ENCODE measurements at places on chromosomes 7 and 10. TPM values are rescaled to one million over a fixed set of nuclear protein-coding genes. Genes with fewer than 3 reads are reported as not detected.

DNA sequence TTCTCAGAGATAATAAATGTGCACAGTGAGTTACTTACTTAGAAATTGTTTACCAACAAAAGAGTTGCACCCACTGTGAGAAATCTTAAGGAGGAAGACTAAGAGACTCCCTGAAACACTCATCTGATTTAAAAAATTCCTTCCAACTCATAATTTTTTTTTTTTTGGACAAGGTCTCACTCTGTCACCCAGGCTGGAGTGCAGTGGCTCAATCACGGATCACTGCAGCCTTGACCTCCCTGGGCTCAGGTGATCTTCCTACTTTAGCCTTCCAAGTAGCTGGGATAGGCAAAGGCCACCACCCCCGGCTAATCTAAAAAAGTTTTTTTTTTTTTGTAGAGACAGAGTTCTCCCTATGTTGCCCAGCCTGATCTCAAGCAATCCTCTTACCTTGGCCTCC lies 36.0 kb downstream of the MALSU1 start:
- no peak for DNase-seq

SHTN1 gene
- total RNA-seq = 2.2 TPM

STOX1 gene
- total RNA-seq = 0.10 TPM

NME8 gene
- not detected for total RNA-seq

- no peak for DNase-seq
These were observed 15.0 kb upstream of the RNF32 start for GRCh38 chr7:156625580-156625979.

RSU1 gene
- total RNA-seq = 24.2 TPM

FGL2 gene
- 5.8 TPM for total RNA-seq

ZNF775 gene
- total RNA-seq = 7.5 TPM

DNA sequence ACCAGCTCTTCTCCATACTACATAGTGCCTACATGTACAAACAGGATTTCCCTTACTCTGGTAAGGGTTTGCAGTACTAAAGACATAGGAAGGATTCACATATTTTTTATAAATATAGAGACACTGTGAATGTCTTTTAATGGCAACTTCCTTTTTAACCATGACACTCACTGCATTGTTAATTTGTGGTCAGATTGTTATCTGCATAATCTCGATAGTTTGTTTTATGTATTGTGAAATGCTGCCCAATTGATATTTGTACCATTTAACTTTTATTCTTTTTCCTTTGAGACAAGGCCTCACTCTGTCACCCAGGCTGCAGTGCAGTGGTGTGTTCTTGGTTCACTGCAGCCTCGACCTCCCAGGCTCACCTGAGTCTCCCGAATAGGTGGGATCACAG lies 39.7 kb downstream of the SP8 start:
- DNase-seq = no peak

- no peak for DNase-seq
These were observed 3.5 kb downstream of the AQP1 start for GRCh38 chr7:30915005-30915601.
